ENCODE measurements at places on chromosomes 13 and 19.

DNA sequence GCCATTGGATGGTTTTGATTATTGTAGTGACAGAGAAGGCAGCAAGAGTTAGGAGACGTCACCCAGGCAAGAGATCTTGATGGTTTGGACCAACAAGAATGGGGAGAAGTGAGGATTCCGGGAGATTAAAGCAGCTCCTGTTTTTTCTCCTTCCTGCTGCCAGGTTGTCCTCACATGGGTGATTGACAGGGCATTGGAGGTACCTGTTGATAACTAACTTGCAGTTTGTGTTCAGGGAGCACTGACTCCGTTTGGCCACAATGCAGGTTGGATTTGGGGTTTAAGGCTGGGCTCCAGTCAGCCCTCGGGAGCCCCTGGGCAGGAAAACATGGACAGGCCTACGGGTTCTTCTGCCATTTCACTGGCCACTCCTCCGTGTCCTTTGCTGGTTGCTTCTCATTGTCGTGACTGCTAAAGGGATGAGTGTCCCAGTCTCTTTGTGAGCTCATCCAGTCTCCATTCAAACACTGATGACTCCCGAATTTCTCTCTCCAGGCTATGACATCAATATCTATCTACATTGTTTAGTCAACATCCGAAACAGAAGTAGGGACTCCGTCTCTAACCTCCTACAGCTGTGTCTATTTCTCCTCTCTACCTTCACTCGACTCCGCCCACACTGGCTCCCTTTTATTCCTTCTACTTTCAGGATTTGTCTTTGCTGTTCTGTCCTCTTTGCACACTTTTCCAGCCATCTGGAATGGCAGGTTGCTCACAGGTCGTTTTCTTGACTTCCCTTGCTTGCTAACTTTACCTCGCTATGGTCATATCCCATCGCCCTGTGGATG lies 1.3 kb upstream of the PTOV1 start:
- peak overlapping the region; percentile 78 for H3K4me3 ChIP-seq
- H3K36me3 ChIP-seq: no peaks in the 10 kb centered on the region
- H3K27ac ChIP-seq: peak overlapping the region; percentile 100
- no peak for DNase-seq

GRCh38 chr13:88118952-88119351 lies 447.8 kb downstream of the SLITRK5 start:
- H3K27ac ChIP-seq: no peak overlapping the region
- no peak for DNase-seq
- H3K4me1 ChIP-seq: no peaks in the 10 kb centered on the region
- H3K27me3 ChIP-seq: no peaks in the 10 kb centered on the region
- H3K4me3 ChIP-seq: no peak overlapping the region

DNA sequence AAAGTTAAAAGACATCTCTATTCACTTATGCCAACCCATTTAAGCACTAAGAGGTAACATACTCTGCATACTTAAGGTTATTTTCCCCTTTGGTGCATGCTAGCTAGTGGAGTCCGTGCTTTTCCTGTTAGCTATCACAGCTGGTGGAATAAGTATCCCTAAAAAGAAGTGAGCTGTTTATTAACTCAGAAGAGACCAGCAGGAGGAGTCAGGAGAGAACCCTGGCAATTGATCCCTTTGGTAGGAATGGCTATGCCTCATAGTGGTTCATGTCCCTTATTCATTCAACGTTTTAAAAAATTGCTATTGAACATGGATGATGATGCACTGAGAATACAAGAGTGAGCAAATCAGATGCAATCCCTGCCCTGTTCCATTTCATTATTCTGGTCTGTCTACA lies 12.4 kb upstream of the NEK5 start:
- no peak for DNase-seq
- no peak overlapping the region for H3K27ac ChIP-seq

DNA sequence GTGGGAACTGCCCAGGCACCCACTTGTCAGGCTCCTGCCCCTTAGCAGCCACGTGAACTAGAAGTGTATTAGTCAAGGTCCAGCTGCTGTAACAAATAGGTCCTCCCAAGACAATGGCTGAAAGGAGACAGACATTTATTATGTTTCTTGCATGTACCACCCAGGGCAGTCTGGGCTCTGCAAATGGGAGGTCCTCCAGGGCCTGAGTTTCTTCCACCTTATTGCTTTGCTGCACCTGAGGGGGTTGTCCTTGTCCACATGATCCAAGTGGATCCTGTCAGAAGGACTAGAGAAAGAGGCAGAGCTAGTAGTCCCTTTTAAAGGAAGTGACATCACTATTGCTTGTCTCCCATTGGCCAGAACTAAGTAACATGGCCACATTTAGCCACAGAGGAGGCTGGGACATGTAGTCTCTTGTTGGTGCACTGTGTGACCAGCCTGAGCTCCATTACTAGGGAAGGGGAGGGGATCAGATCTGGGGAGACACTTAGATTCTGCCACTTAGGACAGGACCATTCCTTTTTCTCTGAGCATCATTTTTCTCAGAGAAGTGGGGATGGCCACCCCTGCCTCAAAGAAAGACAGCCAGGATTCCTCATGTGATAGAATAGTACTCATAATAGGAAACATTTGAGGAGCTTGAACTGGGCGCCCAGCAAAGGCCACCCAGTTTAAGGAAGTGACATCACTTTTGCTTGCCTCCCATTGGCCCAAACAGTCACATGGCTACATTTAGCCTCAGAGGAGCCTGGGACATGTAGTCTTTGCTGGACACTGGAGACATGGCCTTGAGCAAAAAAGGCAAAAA lies 15.1 kb downstream of the CC2D1A start:
- peak; percentile 78 for DNase-seq
- H3K27ac ChIP-seq: no peak overlapping the region
- no peaks in the 10 kb centered on the region for H3K36me3 ChIP-seq
- H3K4me1 ChIP-seq: no peaks in the 10 kb centered on the region
- H3K4me3 ChIP-seq: no peak overlapping the region

- H3K4me3 ChIP-seq: peak overlapping the region; percentile 15
- peak overlapping the region; percentile 81 for H3K27ac ChIP-seq
- H3K4me1 ChIP-seq: peaks cover 85% of the 10 kb centered on the region
These were observed 41.4 kb downstream of the LYL1 start for GRCh38 chr19:13060964-13061927.

DNA sequence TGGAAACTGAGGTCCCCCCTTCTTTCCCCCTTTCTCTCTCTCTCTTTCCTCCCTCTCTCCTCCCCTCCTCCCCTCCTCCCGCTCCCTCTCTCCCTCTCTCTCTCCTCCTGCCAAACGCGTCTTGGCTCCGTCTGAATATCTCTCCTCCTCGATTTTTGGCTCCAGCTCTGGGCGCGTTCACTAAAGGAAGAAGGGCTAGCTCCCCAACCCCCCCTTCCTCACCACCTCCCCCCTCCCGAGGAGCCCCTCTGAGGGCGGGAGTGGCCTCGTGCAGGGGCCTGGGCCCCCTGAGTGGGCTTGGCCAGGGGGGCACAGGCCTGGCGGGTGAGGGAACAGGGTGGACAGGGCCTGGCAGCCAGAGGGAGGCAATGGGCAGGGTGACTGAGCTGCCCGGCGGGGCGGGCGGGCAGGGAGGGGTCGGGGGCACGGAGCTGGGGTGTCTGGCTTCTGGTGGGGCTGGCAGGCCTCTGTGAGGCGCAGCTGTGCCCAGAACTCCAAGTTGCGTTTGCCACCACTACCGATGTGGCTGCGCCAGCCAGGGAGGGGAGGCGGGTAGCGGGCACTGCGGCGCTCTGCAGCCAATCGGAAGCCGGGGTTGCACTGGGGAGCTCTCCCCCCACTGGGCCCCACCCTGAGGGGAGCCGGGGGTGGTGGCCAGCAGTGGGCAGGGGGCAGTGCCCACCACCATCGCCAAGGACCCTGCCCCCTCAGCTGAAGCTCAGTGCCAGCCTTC lies 7.1 kb downstream of the NFIX start:
- H3K36me3 ChIP-seq: no peaks in the 10 kb centered on the region
- peaks cover 34% of the 10 kb centered on the region for H3K4me1 ChIP-seq
- no peak overlapping the region for H3K4me3 ChIP-seq
- peak; percentile 77 for DNase-seq
